ENCODE measurements at places on chromosomes 16 and 17.

- no peak for DNase-seq
Observed at GRCh38 chr16:75022567-75022966, 23.7 kb downstream of the ZNRF1 start.

DNA sequence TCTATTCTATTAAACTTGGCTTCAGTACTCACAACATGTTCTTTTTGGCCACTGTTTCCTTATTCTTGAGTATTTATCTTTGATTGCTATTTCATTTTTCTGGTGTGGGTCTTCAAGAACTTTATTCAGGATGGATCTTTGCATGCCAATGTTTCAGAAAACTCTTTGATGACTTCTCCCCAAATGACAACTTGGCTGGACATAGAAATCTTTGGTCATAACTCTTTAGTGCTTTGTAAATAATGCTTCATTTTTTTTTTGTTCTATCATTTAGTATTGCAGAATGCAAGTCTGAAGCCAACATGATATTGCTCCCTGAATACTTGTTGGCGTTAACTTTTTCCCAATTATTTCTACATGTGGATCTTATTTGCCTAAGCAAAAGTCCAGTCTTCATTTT lies 103.6 kb upstream of the HS3ST2 start:
- no peak for DNase-seq

GRCh38 chr17:7709031-7709430 lies 4.0 kb downstream of the EFNB3 start:
- DNase-seq = no peak

DNA sequence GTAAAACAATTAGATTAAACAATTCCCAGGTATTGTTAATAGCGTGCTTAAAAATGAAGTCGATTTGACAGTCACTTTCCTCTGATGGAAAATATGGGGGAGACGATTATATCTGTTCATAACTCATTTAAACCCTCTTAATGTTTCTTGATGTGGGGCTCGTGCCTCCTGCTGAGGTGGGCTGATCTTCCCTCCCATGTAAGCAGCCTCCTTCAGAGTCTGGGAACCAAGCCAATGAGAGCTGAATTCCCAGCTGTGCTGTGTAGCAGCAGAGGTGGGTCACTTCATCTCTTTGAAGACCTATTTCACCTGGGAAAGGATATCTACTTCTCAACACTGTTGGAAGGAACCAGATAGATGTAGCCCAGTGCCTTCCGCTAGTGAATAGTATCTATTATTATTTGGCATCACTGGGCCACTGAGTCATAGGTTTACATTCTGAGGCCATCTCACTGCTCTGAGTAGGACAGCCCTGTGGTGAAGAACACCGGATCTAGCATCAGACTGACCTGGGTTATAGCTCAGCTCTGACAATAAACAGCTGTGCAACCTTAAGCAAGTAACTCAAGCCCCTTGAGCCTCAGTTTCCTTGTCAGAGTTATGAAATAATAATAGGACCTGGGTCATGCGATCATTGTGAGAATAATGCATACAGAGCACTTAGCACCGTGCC lies 85.3 kb upstream of the C16orf82 start:
- DNase-seq = no peak

GRCh38 chr17:57257195-57257894 lies 1.0 kb downstream of the MSI2 start:
- DNase-seq = no peak

DNA sequence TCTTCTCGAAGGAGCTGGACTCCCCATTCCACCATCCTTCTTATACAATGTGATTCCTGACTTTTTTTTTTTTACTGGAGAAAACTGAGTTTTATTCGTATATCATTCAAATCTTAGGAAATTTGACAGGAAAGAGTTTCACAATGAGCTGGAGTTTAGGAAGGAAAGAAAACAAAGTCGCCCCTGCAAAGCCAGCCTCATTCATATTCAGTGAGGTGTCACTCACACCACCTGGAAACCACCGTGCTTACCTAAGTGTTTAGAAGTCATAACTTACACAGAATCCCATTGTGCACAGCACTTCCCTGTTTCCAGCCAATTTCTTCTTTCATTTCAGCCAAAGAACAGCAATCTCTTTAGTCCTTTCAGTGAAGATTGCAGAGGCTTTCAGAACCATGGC lies 90.3 kb upstream of the CHMP6 start:
- no peak for DNase-seq

GRCh38 chr16:13390093-13390985 lies 488.9 kb downstream of the SHISA9 start:
- no peak for DNase-seq

DNA sequence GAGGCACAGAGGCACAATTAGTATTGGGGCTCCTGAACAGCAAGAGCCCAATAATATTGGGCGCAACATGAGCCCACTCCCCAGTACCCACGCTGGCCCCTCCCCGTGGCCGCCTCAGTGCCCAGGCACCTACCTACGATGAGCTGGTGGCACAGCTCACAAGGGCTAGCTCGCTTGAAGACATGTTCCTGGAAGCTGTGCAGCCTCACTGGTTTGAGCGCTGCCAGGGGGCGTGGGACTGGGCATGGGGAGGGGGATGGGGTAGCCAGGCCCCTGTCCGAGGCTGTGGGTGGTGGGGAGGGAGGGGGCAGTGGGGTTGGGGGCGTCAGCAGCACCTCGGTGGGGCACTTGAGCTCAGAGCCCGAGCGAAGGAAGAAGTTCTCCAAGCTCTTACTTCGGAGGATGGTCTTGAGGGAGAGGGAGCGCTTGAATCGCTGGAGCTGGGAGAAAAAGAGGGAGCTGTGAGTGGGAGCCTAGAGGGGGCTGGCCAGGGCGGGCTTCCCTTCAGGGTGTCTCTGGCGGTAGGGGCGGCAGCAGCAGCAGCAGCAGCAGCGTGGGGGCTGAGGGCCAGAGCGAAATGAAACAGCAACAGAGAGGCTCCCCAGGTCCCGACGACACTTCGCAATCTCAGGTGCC lies 7.9 kb downstream of the STAC2 start:
- no peak for DNase-seq

- DNase-seq = no peak
Observed at GRCh38 chr16:79286646-79287423, 313.7 kb downstream of the MAF start.

DNA sequence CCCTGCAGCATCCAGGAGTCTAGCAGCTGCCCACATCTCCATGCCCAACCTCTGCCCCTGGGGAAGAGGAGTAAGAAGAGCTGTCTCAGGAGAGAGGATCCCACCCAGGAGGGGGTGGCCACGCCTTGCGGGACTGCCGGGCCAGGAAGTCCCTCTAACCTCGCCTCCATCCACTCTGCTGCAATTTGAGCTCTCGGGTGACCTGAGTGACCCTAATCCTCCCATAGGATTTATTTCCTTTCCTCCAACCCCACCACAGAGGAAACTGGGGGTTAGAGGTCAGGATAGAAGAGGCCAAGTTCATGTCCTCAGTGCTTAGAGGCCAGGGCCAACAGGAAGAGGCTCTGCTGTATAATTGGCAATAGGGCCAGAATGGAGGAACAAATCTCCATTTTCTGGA lies 22.6 kb upstream of the NGFR start:
- no peak for DNase-seq

GRCh38 chr17:75754378-75755204 lies 10.4 kb downstream of the GALK1 start:
- DNase-seq = no peak

- DNase-seq = no peak
Observed at GRCh38 chr16:81478876-81479511, 34.4 kb downstream of the CMIP start.

DNA sequence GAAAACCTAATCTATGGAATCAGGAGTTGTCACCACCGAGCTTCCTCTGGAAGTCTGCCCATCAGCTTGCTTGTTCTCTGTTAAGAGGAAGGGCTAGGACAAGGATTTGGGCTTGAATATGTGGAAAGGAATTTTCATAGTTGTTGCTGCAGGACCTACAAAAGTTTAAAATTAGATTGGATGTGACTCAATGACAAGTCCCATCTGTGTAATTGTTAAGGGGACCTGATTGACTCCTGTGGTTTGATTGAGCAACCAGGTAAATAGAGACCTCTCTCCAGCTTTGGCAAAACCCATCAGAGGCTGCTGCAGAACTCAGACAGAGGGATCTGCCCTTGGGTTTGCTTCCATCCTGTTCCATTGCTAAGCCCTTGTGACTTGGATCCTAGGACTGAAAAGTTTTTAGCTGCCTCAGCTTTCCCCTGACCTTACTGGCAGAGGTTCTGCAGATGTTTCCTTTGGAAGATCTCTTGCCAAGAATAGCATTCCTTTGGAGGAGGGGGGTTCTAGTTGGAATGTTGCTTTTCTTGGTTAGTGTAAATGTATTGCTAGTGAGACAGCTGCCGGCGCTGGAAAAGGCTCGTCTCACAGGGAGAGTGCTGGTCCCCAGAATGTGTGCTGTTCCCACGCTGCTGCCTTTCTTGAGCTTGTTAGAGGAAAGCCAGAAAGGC lies 50.0 kb downstream of the SF3B3 start:
- DNase-seq = no peak

DNA sequence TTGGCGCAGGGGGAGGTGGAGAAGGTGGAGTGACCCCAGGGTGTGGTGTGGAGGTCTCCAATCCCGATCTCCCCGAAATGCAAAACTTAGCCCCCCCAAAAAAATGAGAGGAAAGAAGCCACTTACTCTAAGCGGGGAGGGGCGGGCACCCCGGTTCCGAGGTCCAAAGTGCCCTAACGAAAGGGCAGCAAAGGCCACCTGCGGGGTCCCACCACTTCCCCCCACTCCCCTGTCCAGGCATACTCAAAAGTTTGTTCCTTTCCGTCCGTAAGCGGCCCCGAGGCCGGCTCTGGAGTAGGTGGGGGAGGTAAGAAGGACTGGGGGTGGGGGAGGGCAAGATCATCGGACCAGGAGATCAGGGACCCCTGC lies 1.1 kb downstream of the TOX3 start:
- DNase-seq = no peak

GRCh38 chr17:43092901-43093300 lies 32.3 kb downstream of the BRCA1 start:
- no peak for DNase-seq

DNA sequence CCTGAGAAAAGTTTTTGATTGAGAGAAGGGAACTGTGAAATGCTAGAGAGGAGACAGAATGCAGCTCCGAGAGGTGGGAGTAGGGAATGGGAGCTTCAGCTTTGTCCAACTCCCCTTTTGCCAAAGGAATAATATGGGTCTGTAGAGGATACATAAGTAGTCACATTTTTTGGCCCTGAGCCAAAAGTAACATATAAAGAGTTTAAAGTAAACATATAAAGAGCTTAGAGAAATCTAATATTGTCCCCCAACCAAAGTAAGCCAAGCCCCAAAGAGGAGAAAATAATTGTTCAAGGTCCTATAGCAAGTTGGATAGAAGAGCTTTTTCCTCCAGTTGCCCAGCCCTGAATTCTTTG lies 215.1 kb downstream of the TMEM114 start:
- no peak for DNase-seq

DNA sequence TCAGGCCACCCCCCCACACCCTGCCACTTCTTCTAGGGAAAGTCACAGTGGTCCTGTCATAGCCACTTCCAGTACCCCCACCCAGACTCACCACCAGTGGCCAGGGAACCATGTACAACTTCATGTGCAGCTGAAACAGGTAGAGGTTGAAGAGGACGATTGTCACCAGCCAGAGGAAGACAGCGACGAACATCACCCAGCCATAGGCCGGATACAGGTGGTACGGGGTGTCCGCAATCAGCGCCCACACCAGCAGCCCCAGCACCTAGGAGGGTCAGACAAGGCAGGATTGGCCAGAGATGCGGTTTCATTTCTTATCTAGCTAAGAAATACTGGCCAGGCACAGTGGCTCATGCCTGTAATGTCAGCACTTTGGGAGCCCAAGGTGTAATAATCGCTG lies 16.7 kb downstream of the ARL2BP start:
- DNase-seq = no peak

GRCh38 chr16:64343061-64343819 lies 778.6 kb downstream of the CDH11 start:
- DNase-seq = no peak

DNA sequence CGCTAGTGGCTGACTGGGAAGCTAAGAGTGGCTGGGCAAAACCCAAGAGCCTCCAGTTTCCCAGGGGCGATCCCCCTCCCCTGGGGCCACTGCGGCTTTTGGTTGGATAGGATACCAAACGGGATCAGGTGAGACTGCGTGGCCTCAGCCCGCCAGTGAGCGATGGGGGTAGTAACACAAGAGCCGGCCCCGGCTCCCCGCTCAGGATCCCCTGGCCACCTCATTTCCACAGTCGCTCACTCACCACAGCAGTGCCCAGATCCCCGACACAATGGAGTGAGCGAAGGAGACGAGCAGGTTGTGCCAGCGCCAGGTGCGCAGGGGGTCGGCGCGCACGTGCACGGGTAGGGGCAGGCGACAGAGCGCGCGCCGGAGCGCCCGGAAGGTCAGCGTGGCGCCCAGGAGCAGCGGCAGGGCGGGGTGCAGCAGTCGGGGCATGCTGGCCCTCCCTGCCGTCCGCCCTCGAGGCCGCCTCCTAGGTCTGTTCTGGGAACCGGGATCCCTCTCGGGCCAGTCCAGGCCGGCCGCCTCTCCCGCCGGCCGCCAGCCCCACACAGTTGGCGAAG lies 290 bp downstream of the TLCD1 start:
- DNase-seq = no peak

GRCh38 chr17:62717889-62718288 lies 90.2 kb downstream of the MARCHF10 start:
- DNase-seq = no peak

GRCh38 chr16:49340466-49340865 lies 33.1 kb upstream of the C16orf78 start:
- DNase-seq = no peak

- no peak for DNase-seq
Observed at GRCh38 chr17:6361733-6362132, 73.2 kb downstream of the AIPL1 start.

- DNase-seq = no peak
Observed at GRCh38 chr17:33924104-33924503, 331.0 kb upstream of the CCL2 start.

DNA sequence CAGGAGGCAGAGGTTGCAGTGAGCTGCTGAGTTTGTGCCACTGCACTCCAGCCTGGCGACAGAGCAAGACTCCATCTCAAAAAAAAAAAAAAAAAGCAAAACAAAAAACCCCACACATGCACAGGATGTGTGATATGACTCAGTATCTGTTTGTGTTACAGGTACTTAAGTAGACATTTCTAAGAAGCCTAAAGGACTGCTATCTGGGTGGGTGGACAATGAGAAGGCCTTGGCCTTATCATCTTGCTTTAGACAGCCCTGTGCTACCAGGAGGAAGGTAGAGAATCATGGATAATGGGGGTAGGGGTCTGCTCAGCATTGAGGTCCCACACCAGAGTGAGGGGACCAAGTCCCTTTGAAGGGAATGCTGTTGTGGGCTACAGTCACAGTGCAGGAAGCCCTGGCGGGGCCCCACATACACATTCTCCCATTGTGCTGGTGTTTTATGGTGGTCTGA lies 26.7 kb downstream of the PLD6 start:
- no peak for DNase-seq

DNA sequence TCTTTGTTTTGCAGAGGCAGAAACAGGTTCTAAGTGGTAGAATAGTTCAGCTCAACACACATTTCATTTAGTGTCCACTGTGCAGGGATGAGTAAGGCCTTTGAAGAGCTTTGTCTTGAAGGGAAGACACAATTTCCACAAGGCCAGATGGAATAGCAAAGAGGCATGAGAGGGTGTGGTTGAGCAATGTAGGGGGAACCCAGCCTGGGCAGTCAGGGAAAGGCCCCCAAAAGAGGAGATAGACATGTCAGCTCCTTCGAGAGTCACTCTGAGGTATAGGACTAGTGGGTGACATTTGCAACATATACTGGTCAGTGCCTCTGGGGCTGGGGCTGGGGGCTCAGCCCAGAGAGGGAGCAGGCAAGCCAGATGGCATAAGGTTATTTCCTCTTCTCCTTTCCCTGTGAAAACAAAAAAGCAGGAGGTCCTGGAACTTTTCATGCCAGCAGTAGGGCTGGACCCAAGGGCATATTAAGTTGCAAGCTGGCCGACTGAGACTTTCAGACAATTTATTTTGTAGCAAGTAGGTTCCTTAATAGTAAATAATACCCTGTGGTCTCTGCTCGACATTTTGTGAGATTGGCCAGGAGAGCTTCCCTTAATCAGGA lies 7.1 kb downstream of the ALKBH5 start:
- no peak for DNase-seq
